ENCODE measurements at places on chromosomes 13 and 19. TPM values are rescaled to one million over a fixed set of nuclear protein-coding genes. Genes with fewer than 3 reads are reported as not detected.

The TJP3 gene
- total RNA-seq = not detected

The ARHGEF7 gene
- total RNA-seq = 23.3 TPM

DNA sequence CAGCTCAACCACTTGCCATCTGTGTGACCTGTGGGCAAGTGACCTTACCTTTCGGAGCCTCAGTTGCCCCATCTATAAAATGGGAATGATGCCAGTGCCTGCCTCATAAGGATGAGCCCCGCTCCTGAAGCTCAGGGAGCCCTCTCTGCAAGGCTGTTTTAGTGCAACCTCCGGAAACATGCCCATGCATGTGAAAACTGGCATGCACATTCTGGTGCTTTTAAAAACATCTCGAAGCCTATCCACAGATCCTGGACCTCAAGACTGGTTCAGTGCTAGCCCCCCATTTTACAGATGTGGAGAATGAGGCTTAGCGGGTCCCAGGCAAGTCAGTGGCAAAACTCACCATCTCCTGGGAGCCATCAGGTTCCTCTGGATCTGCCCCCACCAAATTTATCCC, 5.6 kb downstream of the CADM4 start:
- no peak for ATAC-seq

- ATAC-seq = peak; percentile 63
Observed at GRCh38 chr19:18385675-18386542, at the start of gene GDF15. GDF15 (plus strand) TSS chr19:18386158; CDS start chr19:18386190, 32 bp downstream.

- no peak for ATAC-seq
Observed at GRCh38 chr13:84844473-84844872, 954.7 kb downstream of the SLITRK6 start.

GRCh38 chr19:38388349-38389100, at the start of gene SPRED3:
SPRED3 (plus strand) TSS chr19:38388697; CDS start chr19:38390303, 1,606 bp downstream.
- peak; percentile 32 for ATAC-seq

DNA sequence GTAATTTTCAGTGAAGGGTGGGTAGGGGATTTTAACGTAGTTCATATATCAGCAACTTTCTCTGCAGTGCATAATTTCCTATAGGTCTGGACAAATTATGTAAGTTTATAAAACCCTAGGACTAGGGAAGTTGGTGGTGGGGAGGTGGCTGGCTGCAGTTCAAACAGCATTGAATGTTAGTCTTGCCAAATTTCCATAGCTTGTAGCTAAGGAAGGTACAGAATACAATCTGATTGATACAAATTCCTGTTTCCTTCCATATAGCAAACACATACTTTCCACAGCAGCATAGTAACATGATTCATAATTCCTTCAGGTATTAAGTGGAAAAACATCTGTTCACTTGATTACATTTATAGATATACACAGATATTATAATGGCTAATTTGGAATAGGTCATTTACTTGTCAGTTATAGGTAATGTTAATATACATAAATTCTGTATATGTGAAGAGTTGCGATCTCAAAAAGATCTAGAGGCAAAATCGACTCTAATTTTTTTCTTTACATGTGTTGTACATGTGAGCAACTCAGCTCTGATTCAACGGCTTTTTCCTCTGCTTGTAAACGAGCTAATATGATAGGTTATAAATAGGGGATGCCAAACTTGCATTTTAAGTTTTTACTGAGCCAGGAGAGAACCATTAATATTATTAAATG, 233.4 kb upstream of the CSNK1A1L start:
- no peak for ATAC-seq

GRCh38 chr19:48249502-48250014, 6.2 kb downstream of the CARD8 start:
- ATAC-seq = peak; percentile 70

GRCh38 chr19:58480481-58480830, 4.3 kb downstream of the ZNF446 start:
- no peak for ATAC-seq

DNA sequence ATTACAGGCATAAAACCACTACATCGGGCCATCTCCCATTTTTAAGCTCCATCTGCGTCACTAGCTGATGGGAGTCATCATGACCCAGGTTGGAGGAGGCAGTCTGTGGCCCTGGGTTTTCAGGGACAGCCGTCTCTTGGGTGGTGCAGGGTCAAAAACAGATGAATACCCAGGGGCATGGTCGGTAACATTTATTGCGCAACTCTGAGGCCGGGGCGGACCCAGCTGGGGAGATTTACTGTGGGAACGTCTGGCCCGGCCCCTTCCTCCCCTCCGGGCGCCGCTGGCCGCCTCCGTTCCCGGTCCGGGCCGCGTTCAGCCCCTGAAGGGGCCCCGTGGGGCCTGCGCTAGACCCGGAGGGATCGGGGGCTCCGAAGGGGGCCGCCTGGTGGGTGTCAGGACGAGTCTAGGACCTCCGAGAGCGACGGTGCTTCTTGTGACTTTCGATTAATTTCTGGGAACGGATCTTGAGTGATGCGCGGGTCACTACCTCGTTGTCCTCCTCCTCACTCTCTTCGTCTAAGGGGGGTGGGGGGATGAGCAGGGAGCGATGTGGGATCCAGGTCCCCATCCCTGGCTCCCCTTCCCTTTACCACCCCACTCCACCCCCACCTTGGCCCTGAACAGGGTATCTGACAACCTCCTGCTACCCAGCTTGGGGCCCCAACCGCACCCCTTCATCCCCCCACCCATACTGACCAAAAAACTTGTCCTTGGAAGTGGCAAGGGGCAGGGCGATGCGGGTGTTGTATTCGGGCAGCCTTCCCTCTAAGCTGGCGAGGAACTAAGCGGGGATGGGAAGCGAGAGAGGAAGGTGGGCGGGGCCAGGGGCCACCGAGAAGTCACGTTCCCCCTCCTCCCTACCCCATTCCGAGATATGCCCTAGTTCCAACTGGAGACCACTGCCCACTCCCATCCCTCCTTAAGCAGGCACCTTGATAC, 1.6 kb upstream of the RGL3 start:
- ATAC-seq = peak; percentile 57

DNA sequence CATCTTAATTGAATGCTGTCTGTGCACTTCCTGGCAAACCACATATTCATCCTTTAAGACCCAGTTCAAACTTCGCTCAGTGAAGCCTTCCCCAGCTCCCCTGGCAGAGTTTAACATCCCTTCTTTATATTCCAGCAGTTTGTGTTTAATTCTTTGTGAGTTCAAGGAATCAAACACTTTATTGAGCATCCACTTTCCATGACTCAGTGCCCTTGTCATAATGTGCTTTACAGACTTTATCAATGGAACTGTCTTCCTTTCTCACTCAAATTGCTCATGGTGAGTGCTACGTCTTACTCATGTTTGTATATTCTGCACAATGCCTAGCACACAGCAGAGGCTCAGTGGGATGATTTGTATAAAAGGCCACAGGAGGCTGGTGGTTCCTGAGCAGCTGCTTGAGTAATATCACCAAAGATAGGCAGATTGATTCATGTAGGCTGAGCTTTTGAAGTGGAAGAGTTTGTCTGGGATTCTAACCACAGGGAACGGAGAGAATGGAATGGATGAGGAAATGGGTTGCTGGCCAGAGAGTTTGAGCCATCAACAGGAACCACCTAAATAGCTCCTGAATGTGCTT, 44.2 kb downstream of the SERTM1 start:
- ATAC-seq = no peak

All from gastroesophageal sphincter (tissue), 4 donors.